ENCODE measurements at places on chromosomes 7 and 10.

DNA sequence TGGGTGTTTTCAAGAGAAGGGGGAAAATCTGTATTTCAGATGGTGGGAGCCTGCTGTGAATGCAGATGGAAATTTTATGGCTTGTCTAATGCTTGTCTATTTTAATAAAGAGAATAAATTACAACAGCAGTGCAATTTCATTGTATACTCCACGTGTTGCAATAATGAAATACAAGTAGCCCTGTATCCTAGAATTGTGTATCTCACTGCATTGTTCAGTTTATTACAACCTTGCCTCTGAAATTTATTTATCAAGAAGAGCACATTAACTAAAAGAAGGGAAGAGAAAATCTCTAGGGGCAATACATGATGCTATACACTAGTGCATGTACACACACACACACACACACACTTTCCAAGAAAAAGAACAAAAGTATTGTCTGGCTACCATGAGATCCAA, 21.8 kb downstream of the ANK3 start:
- DNase-seq: no peak

DNA sequence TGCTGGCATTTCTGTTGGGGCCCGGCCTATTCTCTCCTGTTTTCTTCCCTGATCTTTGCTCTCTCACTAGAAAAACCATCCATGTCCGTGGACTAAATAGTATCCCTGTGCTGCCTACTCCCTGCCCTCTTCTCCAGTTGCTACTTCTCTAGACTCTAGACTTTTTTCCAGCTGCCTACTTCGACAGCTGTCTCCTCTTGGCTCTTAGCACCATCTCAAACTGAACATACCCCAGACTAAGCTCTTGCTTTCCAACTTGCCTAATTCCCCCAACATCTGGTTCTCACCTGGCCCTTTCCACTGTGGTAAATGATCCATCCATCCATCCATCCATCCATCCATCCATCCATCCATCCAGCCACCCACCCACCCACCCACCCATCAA, 19.5 kb downstream of the ADCYAP1R1 start:
- DNase-seq: no peak

DNA sequence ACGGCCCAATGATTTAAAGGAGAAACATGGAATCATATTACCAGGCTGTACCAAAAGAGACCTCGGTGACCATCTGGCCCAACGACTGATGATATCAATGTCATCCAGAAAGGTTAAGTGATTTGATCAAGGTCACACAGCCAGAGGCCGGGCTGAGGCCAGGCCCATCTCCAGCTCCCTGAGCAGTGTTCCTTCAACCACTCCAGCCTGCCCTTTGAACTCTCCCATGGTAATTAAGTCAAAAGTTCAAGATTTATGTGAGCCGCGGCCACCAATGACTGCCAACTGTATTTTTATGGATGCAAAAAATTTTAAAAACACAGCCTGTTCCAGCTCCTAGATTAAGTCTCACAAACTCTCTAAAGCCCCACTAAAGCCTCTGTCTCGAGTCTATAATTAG, 41.8 kb downstream of the FGFR2 start:
- no peak for DNase-seq

DNA sequence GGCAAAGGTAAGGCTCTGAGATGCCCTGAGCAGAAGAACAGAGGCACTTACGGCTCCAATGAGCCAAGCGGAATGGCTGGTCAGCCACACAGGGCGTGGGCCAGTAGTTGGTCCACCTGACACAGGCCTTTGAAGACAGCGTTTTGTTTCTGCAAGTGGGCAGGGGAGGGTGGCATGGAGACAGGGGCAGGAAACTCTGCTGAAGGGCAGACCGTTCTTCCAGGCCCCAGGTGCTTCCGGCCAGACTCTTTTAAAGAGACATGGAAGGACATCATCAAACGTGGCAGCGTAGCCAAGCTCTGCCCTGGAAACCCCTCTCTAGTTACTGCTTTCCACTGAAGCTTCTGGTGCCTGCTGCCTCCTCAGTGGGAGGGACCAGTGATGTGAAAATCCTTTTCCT, 77.5 kb upstream of the KMT2E start:
- DNase-seq: no peak

DNA sequence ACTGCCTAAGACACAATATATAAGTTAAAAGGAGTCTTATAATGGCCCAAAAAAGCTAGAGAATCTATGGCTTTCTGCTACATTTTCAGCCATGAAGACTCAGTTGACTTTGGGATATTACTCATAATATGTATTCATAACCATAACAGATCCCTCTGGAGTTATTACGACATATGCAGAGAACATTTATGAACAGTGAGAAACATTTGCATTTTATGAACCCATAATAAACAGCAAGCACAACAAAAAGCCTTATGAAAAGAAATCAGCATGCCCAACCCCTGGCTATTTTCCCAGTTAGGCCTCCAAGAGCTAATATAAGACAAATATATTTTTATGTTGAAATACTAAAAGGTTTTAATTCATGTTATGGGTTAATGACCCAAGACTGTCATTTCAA, 52.4 kb downstream of the ARMH3 start:
- no peak for DNase-seq

GRCh38 chr7:42549866-42550485, 313.0 kb upstream of the GLI3 start:
- DNase-seq: no peak

- DNase-seq: no peak
Observed at GRCh38 chr10:116470071-116470470, 42.4 kb downstream of the PNLIPRP3 start.

GRCh38 chr10:74842301-74842954, 16.0 kb downstream of the KAT6B start:
- no peak for DNase-seq

DNA sequence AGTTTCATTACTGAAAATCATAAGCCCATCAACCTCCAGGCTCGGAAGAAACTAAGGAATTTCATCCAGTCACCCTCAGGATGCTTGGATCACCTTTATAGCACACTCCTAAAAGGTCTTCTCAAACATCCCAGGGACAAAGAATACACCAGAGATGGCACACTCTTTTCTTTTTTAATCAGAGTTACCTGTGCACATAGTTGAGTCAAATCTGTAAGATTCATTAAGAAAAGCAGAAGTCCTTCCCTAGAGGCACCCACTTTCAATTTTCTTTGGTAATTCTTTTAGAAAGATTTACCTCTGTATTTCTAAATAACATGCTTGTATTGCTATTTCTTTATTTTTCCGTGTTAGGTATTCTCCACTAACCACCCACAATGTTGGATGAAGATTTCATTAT, 50.6 kb upstream of the IL6 start:
- no peak for DNase-seq

GRCh38 chr10:10209167-10209566, 808.5 kb upstream of the CELF2 start:
- DNase-seq: no peak

DNA sequence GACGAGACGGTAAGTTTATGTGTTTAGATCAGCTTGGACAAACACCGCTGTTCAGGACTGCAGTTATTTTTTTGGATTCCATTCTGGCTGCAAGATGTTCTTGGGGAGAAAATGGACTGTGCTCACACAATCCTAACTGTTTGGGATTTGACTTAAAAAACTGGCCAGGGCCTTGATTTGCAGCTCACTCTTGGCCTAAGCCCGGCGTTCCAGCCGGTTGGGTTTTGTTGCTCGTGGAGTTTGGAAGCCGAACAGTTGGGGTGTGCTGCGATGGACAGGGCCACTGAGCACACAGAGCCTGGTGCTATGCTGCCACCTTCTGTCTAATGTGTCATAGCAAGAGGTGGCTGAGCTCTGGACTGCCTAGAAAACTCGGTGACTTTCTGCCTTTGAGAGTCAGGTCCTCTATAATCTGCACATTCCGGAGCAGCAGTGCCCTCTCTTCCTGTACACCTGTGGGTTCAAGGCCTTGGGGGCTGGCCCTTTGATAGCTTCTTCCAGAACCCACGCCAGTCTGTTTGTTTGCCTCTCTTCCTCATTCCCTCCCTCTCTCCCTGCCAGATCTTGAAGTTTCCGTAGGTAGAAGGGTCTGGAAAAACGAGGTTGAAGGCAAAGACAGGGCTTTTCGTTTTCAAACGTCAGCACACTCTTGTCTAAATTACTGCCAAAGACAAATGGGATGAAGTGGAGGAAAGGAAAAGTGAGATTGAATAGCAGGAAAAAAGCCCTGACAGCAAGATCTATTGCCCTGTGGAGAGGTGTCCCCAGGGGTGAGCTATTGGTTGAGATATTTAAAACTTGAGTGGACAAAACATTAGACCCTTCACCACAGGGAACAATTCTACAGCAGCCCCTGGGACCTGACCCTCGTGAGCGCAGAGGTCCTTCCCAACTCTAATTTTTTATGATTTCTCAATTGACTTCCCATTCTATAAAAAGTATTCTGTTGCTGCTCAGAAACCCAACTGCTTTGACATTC, 167.5 kb upstream of the HABP2 start:
- DNase-seq: peak; percentile 77

- no peak for DNase-seq
Observed at GRCh38 chr7:70047891-70048448, 449.7 kb downstream of the AUTS2 start.
